ENCODE measurements at places on chromosomes 1 and 21.

DNA sequence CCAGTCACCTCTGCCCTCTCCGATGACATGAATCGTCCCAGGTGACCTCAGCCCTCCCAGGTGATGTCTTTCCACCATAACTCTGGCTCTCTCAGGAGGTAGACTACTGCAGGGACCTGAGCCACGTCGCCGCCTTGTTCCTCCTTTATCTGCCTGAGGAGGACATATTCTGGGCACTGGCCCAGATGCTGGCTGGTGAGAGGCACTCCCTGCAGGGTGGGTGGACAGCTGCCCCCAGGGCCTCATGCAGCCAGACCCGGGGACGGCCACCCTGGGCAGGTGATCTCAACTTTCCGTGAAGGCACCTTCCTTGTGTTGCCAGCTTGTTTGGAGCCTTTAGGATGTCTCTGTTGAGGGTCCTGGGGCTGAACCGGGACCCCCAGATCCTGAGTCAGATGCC lies 13.9 kb upstream of the ZBTB17 start:
- DNase-seq, result no peak

DNA sequence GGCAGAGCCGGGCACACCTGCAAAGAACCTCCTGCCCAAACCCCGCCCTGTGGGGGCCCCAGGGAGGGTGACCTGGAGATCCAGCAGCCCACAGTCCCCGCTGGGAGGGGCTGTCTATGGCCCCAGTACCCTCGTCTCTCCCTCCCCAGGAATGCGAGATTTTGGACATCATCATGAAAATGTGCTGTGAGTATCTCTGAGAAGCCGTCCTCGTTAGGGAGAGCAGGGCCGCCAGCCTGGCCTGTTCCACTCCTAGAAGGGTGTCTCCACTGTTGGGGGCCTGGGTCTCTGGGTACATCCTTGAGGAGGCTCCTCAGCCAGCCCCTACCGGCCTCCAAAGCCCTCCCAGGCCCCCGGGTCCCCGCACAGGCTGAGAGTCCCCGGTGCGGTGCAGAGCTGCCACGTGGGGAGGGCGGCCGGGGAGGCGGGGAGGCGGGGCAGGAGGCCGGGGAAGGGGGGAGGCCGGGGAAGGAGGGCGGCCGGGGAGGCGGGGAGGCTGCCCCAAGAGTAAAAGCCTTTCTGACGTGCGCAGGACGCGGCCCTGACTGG lies 18.7 kb downstream of the COL6A1 start:
- DNase-seq, result no peak

GRCh38 chr1:151728151-151729054 lies 7.1 kb downstream of the RIIAD1 start:
- no peak for DNase-seq

- DNase-seq, result no peak
These were observed 8.7 kb downstream of the LDLRAD2 start for GRCh38 chr1:21820597-21821232.

DNA sequence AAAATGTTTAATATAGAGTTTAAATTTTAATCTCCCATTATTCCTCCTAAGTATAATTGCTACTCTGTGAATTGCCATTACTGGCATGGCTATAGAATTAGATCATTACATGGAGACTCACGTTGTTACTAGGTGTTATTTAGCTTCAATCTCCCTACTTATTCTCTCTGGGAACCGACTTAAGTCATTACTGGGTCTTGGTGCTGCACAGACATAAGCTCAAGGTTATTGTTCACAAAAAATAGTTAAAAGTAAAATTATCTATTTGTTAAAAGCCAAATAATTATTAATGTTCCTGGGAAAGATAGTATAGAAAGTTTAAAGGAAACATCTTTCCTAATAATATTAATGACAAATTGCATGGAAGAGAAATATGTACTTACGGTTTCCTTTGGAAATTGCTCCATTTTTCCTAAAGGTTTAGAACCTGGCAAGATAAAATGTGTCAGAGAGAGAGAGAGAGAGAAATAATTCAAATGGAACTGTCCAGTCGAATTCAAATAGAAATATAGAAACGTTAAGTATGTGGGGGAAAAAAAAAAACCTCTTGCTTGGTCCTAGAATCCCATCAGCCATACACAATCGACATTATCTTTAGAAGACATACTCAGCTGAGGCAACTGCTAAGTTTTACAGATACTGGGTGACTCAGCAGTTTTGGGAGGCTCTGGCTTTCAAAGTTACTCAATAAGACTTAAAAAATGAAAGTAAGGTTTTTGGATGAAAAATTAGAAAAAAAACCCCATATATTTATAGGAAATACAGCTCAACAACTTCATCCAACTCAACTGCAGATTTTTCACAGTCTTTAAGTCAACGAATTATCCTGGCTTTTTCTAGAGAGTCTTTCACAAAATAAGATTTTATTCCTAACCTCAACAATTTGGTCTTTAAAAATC lies at the start of gene SPTA1:
TSS of gene SPTA1 (minus strand) at position 605 of the 899 bp plus-strand sequence. CDS start at position 407, 198 bp downstream.
- DNase-seq, result no peak

DNA sequence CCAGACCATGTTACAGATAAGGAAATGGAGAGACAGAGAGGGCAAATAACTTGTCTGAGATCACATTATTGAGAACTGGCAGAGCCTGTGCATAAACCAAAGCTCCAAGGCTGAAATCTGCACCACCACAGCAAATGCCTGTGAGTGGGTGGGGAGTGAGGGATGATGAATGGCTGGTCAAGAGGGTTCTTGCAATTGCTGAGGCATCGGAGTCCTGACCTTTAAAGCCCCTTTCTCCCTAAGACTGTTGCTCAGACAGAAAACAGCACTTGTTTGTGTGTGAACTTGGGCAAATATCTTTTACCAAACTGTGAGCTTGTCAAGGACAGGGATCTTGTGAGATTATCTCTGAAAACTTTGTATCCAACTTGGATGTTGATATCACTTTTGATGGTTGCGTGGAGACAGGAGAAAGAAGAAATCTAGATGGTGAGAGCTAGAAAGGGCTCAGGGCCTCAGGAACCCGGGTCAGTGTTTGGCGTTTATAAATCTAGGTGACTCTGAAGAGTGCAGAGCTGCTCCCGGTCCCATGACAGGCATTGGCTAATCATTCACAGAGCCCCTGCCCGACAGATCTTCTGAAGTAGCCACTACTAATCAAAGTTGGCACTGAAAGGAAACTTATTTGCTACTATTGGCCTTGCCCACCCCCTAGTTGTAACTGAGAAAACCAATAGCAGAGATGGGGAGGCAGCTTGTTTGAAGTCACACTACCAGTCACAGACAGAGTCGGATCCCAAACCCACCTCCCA lies 122.3 kb downstream of the FOXD2 start:
- no peak for DNase-seq

- DNase-seq, result peak; percentile 70
These were observed 9.7 kb downstream of the SERINC2 start for GRCh38 chr1:31422505-31423319.

DNA sequence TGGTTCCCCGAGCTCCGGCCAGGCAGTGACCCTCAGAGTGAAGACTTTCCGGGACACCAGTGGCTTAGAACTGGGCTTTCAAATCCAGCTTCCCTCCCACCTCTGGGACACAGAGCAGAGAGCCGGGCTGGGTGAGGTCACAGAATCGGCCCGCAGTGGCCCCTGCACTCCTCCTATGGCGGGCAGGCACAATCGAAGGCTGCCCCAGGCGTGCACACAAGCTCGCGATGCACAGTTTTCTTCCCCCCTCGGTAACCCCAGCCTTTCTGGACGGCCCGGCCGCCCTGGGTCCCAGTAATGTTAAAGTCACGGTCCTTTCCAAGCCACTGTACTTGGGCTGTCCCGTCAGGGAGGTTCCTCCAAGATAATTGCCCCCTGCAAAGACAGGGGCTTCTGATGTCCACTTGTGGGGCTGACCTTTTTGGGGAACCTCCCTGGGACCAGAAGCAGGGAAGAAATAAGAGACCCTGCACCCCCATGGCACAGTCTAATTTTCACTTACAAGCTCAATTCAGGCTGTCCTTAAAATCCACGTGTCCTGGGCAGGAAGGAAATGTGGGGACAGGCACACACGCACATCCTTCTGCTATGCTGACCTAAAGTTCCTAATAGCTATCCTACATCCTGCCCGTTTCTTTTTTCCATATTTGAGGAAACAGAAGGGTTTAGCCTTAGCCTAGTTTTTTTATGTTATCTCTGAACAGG lies 13.7 kb downstream of the TFF3 start:
- no peak for DNase-seq

DNA sequence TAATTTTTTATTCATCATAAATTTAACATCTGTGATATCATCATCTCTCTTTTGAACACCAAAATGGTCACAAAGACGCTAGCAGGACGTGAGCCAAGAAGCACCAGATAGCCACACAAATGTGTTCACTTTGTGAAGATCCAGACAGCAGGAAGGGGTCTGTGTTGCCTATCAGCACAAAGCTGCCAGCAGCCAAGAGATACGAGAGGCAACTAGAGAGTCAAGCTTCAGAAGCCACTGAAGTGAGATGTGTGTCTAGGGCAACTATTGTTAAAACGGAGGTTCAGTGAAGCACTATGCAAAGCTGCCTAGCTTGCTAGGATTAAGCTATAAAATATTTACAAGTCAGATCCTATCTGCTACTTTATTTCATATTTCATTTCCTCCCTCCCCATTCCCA lies 45.3 kb downstream of the NDC1 start:
- DNase-seq, result no peak

DNA sequence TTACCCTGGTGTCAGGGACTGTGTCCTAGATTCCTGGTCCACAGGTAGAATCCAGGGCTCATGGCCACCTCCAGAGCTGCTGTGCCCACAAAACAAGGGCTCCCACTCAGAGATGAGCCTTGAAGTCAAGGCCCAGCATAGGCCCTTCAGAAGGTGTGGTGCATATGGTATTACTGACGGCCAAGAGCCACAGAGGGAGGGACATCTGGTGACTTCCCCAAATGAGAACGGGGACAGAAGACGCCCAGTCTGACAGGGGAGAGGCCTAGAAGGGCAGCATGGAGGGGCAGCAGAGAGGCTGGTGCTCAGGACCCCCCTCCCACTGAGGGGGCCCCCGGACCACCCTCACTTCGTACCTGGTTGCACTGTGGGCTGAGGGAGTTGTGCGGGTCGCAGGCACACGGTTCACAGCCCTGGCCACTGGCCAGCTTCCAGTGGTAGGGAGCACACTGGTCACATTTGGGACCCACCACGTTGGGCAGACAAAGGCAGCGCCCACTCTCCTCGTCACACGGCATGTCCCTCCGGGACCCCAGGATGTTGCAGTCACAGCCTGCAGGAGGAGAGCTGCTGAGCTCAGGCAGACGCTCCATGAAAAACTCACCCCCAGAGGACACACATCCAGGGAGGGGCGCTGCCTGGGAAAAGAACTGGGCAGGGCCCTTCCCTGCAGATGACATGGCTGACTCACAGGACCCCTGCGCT lies 25.0 kb downstream of the LAMB3 start:
- DNase-seq, result no peak

- DNase-seq, result no peak
These were observed 45.2 kb downstream of the MIGA1 start for GRCh38 chr1:77824694-77825093.

GRCh38 chr1:165897326-165898303 lies 70.2 kb downstream of the UCK2 start:
- no peak for DNase-seq

- DNase-seq, result no peak
These were observed 121.9 kb upstream of the CDC42BPA start for GRCh38 chr1:227440182-227440581.

- no peak for DNase-seq
These were observed 9.9 kb upstream of the C1orf141 start for GRCh38 chr1:67144696-67145095.

- no peak for DNase-seq
These were observed 2.5 kb downstream of the COA7 start for GRCh38 chr1:52695627-52696026.

GRCh38 chr1:6000444-6001288 lies 8.4 kb upstream of the NPHP4 start:
- no peak for DNase-seq

- no peak for DNase-seq
These were observed 869.1 kb downstream of the KCNT2 start for GRCh38 chr1:195738966-195739650.

DNA sequence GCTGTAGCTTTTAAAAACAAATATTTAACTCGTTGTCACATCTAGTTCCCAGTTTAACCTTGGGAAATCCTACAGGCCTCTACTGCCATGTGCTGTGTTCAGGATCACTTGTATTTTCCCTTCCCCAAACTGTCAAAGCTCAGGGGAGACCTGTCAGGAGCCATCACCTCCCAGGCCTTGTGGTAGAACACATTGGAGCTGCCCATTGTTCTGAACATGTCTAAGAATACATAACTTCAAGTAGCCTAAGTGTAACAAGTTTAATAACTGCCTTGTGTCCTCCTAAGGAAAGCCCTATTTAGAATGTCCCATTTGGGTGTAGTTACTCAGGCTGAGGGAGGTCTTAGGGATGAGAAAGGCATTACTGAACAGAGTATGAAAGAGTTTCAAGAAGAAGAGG lies 28.6 kb upstream of the PIGC start:
- DNase-seq, result no peak

DNA sequence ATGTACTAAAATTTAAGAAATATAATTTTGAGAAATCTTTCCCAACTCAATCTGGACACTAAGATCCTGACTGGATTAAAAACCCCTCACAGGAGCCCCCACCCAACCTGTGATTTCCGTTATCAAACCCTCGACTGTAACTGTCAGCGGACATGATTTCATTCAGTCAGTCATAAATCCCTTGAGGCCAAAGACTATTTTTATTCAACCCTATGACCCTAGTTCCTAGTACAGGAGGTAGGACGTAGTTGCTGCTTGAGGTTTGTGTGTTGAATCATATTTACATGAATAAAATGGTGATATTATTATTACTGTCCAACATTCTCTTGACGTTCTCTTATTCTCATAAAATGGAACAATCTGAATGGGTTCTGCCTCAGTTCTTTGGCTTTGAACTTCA lies 73.1 kb upstream of the DYNLT5 start:
- DNase-seq, result no peak

Measured in activated naive CD4-positive, alpha-beta T cell treated with Interleukin-2 at 50 U/mL for 16 hours (primary cell).